ENCODE measurements at places on chromosomes 2 and 18. TPM values are rescaled to one million over a fixed set of nuclear protein-coding genes. Genes with fewer than 3 reads are reported as not detected.

GRCh38 chr2:76461431-76461830, 750.7 kb upstream of the GCFC2 start:
- DNase-seq, result no peak

DNA sequence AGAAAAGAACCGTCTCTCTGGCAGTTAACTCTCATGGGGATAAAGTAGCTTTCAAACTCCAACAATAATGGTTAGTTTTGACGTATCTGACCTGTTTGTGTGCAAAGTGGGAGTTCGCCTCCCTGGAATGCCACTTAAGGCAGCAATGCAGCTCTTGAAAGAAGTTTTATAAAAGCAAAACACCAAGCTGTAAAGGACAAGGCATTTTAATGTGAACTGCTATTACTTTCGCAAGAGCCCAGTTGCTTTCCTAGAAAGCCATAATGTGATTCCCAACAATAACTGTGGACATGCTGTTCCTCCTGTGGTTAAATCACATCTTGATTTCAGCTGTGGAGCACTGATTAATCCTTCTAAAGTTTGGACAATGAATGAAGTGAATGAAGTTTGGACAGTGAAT, 303.7 kb downstream of the PTPRM start:
- DNase-seq, result no peak

GRCh38 chr2:232349546-232349945, 29.0 kb upstream of the ALPP start:
- no peak for DNase-seq

The DUSP2 gene
- 1.9 TPM for total RNA-seq

GRCh38 chr18:46378864-46379207, 274.7 kb downstream of the HAUS1 start:
- DNase-seq, result no peak

GRCh38 chr2:105257981-105258380, 16.4 kb downstream of the GPR45 start:
- no peak for DNase-seq

The ECEL1 gene
- total RNA-seq, result 0.37 TPM

The CEP192 gene
- total RNA-seq, result 26.7 TPM

The CD8B2 gene
- total RNA-seq, result not detected

The RNF125 gene
- 3.4 TPM for total RNA-seq

- no peak for DNase-seq
Observed at GRCh38 chr2:96354492-96354891, 18.9 kb downstream of the NCAPH start.

DNA sequence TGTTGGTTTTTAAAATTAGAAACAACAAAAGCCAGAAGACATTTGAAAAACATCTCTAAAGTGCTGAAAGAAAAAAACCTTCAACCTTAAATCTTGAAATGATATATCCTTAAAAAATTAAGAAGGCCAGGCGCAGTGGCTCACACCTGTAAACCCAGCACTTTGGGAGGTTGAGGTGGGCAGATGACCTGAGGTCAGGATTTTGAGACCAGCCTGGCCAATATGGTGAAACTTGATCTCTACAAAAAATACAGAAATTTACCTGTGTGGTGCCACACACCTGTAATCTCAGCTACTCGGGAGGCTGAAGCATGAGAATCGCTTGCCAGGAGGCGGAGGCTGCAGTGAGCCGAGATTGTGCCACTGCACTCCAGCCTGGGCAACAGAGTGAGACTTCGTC, 87.7 kb upstream of the SIX2 start:
- no peak for DNase-seq

The RTP5 gene
- total RNA-seq, result not detected

DNA sequence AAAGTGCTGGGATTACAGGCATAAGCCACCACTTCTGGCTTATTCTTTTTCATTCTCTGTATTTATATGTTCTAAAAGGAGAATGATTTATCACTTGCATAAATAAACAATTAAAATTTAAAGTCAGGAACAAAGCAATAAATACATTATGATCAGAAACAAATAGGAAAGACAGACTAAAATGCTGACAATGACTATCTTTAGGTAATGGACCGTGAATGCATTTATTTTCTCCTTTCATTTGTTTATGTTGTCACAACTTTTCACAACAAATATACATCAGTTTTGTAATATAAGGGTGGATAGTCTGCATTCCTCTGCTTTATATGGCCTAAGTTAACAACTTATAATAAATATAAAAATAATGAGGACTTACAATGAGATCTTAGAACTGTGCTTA, 199.2 kb upstream of the EPHA4 start:
- DNase-seq, result no peak

- DNase-seq, result no peak
Observed at GRCh38 chr2:175824243-175824642, 177.8 kb downstream of the LNPK start.

The ASXL3 gene
- 4.3 TPM for total RNA-seq

DNA sequence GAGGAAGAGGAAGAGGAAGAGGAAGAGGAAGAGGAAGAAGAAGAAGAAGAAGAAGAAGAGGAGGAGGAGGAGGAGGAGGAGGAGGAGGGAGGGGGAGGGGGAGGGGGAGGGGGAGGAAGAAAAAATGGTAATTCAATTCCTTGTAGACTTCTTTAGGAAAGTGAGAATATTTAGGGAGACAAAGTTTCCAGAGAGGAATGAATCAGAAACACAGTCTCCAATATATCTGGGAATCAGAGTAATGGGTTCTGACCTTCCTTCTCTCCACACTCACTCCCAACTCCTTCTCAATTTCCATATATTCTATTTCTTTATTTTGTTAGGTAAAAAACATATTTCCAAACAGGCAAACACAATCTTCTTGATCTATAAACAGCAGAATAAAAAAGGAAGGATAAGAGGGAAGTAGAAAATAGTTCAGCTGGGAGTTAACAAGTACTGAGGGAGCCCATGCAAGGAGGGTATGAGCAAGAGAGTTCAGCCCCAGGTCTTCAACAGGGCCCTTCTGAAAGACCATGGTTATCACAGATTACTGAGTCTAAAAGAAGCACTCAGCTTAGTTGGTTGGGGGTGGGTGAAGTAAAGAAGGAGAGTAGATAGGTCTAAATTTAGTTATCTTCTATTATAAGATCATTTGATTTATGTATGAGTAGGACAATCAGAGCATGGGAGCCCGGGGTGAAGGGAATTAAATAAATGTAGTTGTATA, 480.8 kb downstream of the NRXN1 start:
- DNase-seq, result no peak

The RSAD2 gene
- 4.8 TPM for total RNA-seq

DNA sequence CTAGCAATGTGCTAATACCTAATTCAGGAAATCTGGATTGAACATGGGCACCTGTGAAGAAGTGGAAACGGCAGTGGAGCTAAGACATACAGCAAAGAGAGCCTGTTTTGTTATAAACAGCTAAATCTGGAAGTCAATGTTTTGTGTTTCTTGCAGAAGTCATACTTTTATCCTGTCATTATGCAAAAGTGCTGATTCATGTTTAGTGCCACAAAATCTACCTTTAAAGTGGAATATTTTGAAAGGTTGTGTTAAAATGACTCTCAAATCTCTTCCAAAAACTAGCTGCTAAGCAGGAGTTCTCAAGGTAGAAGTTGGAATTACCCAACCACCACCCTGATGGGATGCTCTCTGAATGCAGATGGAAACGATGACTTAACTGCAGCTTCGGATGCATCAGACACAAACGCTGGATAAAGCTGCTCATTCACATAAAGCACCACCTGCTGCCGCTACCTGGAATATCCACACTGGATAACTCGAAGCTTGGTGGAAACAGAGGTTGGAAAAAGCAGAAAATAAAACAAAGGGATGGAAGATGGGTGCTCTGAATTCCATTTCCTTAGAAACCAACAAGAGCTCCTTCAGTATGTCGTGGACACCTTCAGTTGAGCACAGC, 132.6 kb upstream of the ZNF236 start:
- no peak for DNase-seq

GRCh38 chr18:63141778-63142176, 177.8 kb downstream of the BCL2 start:
- no peak for DNase-seq

The ZNF804A gene
- total RNA-seq, result 0.07 TPM

The SERPINB11 gene
- total RNA-seq, result not detected

GRCh38 chr2:64151476-64151875, 7.3 kb upstream of the PELI1 start:
- DNase-seq, result no peak

DNA sequence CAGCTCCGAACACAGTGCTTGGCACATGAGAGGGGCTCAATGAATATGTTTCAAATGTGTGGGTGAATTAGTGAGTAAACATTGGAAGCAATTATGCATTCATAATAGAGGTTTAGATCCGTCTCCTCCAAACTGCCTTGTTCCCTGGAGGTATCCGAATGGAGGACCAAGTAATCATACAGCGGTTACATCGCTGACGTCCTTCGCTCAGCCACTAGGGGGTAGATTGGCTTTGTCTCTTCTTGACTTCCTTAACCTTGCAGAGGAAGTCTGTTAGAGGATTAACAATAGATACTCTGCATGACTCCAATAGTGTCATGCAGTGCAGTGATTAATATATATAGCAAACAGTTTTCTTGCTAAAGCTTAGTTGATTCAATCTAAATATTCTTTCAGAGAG, 517.0 kb downstream of the PTPRM start:
- peak; percentile 34 for DNase-seq

DNA sequence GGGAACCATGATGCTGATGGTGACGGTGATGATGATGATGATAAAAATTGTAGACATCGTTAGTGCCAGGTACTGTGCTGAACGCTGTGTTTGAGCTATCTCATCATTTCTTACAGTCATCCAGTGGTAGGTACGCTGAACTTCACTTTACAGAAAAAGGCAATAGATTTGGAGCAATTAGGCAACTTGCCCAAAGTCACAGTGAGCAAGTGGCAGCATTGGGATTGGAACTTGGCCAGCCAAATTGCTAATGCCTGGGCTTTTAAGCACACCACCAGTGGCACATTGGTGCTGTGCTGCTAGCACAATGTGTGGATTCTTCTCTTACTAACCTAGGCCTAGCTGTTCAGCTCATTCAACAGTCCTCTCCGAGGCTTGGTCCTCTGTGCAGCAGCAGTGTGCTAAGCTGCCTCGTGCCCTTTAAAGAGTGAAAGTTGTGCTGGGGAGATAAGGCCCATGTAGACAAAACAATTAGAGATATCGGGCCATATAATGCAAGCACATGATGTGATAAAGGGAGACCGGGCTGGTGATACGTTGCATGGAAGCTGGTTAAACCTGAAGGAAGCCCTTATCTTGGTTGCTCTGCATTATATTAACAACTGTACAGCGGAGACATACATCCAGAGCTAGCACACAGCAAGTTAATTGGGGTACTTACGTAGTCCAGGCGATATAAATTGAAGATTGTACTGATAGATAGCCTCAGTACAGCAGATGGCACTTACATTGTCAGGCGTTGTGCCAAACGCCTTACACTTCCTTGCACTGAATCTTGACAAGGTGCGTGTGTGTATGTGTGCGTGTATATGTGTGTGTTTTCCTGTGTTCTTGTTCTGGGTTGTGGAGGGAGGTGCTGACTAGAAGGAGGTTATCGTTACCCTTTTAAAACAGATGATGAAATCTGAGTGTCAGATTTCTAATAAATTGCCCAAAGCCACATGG, 28.4 kb downstream of the HK2 start:
- DNase-seq, result no peak

GRCh38 chr2:42048299-42049220, 739 bp downstream of the PKDCC start:
- DNase-seq, result peak; percentile 61

- DNase-seq, result no peak
Observed at GRCh38 chr2:240526521-240526920, 31.3 kb downstream of the ANKMY1 start.

The DOK6 gene
- total RNA-seq, result 15.5 TPM

The ST6GAL2 gene
- total RNA-seq, result 0.12 TPM

GRCh38 chr2:121235542-121235941, 49.5 kb downstream of the TFCP2L1 start:
- DNase-seq, result peak; percentile 10

DNA sequence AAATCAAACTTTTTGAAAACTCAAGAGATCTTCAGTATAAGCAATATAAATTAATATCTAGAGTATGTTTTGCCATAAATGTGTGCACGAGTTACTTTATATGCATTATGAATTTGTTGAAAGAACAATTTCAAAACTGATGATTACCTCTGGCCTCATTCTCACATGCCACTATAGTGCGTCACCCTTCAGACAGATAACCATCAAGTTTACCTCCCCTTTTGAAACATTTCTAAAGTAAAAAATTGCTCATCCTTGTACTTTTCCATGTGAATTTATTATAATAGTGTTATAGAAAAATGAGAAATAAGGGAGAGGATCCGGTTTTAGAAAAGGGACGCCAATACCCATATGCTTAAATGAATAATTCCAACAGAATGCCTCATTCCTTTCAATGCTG, 38.3 kb downstream of the ZEB2 start:
- DNase-seq, result no peak

DNA sequence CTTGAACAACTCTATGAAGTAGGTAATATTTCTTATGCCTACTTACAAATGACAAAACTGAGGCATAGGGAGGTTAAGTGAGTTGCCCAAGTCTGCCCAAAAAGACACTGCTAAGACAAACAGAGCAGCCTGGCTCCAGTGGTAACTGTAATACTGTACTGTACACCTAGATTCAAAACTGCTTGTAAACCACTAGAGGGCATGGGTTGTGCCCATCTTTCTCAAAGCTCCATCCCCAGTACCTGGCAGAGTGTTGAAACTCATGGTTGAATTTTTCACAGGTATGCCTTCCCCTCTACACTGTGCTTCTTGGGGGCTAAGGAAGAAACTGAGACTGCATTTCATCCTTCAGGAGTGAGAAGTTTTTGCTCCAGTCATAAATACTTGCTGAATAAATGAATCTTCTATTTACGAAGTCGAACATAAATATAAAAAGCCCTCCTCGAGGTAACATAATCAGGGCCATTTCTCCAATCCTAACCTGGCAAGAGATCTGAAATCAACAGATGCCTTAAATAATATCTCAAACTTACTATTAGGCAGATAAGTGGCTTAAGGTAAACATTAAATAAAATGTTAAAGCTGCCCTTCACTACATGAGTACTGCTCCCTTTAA, 2.0 kb downstream of the PPP4R1 start:
- DNase-seq, result no peak

GRCh38 chr2:46875226-46875899, 40.2 kb downstream of the MCFD2 start:
- no peak for DNase-seq

The VWA3B gene
- total RNA-seq, result not detected

- no peak for DNase-seq
Observed at GRCh38 chr2:39377226-39377939, 59.7 kb downstream of the MAP4K3 start.
